ENCODE measurements at places on chromosomes 4 and X. TPM values are rescaled to one million over a fixed set of nuclear protein-coding genes. Genes with fewer than 3 reads are reported as not detected.

DNA sequence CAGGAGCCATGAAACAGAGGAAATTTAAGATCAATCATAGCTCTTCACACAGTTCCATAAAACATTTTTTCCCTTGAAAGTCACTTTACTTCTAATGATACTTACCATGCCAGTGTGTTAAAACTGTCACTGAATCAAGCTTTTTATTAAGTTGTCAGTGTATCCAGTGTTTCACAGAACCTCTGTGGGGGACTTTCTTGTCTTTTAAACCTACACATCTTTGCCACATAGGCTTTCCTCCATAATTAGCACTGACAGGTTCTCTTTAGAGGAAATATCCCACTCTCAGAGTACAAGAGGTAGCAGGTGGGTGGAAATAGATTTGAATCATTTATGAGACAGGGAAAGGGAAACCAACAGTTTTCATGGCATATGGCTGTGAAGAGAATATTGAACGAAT is 25.8 kb upstream of the DYNLT3 start:
- no peak for DNase-seq

DNA sequence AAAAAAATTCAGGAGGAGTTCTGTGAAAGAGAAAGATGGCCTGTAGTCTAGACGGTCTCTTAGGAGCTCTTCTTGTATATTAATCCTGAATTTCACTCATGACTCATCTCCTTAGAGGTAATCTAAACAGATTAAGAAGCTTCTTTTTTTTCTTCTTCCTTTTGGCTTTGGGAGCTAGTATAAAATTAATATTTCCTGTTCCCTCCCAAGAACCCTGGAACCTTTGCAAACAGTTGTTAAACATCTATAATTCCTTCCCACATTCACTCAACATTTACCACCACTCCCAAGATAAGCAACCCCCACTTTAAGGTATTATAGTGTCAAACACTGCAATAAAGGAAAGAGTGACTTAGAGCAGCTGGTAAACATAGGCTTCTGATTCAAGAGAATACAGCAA is 146.4 kb upstream of the EDNRA start:
- no peak for DNase-seq

GRCh38 chr4:43990551-43990950 is 458.1 kb downstream of the KCTD8 start:
- no peak for DNase-seq

GRCh38 chr4:124386648-124387047 is 325.9 kb downstream of the ANKRD50 start:
- DNase-seq, result no peak

- DNase-seq, result no peak
Measured at GRCh38 chrX:76454456-76454927, 27.0 kb downstream of the MAGEE1 start.

DNA sequence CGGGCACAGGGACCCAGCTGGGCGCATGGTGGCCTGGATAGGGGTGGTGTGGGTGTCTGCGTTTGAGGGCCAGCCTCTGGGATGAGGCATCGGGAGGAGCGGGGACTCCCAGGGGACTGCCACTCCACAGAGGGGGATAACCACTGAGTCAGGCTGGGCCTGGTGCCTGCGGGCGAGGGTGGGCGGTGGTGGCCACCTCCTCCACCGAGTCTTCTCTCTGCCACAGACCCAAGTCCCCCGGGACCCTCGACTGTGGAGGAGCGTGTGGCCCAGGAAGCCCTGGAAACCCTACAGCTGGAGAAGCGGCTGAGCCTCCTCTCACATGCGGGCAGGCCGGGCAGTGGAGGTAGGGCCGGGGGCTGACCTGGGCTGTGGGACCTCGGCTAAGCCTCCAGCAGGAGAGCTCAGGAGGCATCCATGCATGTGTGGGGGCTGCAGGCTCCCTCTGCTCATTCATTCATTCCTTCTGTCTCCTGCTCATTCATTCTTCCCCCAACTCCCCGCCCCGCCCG is 26.4 kb downstream of the DOK7 start:
- DNase-seq, result no peak

- DNase-seq, result no peak
Measured at GRCh38 chr4:2135083-2135482, 76.0 kb downstream of the NAT8L start.

Gene ODAPH
- not detected for total RNA-seq

Gene HTN3
- not detected for total RNA-seq

Gene MAGEA2
- not detected for total RNA-seq

Gene RTL3
- not detected for total RNA-seq

Gene SUPT20HL2
- not detected for total RNA-seq

Gene FNIP2
- total RNA-seq, result 88.7 TPM

Gene CT45A2
- total RNA-seq, result not detected

Measured in liver (tissue), 10 donors.